ENCODE measurements at places on chromosomes 4 and X. TPM values are rescaled to one million over a fixed set of nuclear protein-coding genes. Genes with fewer than 3 reads are reported as not detected.

- no peak for DNase-seq
Observed at GRCh38 chr4:56691425-56691824, 10.3 kb upstream of the HOPX start.

DNA sequence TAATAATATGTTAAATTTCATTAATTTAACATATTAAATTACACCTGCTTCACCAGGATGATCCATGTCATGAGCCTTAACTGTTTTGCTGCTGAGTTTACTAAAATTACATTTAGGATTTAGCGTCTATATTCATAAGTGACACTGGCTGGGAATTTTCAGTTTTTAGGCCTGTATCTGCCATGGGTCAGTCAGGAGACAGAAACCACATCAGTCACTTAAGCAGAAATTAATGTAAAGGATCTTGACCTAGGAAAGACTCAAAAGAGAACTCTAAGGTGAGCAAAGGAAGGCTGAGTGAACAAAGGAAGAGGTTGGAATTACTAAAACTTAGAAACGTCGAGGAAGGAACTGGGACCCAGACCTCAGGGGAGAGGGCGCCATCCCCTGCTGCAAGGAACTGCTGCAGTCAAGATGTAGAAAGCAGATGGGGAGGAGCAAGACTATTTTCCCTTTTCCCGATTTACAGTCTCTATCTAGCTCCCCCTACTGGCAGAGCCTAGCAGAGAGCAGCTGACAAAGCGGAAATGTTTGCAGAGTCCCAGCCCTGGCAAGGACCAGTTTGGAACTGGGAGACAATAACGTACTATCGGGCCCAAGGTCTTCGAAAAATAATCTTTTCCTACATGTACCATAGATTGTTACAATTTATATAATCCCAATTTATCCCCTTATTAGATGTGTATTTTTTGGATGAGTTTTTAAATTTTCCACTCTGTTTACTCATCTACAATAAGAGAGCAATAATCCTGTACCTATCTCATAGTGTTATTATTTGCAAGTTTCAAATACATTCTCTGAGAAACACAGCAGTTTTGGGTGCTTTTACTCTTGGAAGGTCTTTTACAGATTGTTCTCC is 22.6 kb upstream of the RBBP7 start:
- no peak for DNase-seq

GRCh38 chrX:49226946-49227345 is 6.2 kb downstream of the CACNA1F start:
- DNase-seq, result no peak

GRCh38 chr4:148335133-148335532 is 107.1 kb downstream of the NR3C2 start:
- DNase-seq, result no peak

- no peak for DNase-seq
Observed at GRCh38 chr4:181952478-181952877, 290.7 kb upstream of the TENM3 start.

DNA sequence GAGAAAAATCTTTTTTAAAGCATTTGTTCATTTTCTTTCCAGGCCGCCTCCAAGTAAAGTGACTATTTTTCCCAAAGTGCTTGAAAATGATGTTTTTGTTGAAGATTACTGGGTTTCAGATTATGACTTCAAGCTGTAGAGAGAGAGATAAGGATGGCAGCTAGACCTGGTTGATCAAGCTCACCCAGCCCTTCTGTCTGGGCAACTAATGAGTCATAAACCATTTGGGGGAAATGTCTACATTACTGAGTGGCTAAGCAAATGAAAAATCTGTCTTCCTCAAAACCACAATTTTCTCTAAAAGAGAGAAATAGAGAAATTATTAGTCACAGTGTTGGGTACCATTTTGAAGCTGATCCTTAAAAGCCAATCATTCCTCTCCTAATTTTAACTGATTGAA is 355.4 kb upstream of the CPEB2 start:
- no peak for DNase-seq

Gene MSX1
- total RNA-seq, result 31.4 TPM

GRCh38 chrX:68307769-68308168 is 125.5 kb downstream of the OPHN1 start:
- no peak for DNase-seq

Gene FDCSP
- not detected for total RNA-seq

Gene MAGEC2
- not detected for total RNA-seq

DNA sequence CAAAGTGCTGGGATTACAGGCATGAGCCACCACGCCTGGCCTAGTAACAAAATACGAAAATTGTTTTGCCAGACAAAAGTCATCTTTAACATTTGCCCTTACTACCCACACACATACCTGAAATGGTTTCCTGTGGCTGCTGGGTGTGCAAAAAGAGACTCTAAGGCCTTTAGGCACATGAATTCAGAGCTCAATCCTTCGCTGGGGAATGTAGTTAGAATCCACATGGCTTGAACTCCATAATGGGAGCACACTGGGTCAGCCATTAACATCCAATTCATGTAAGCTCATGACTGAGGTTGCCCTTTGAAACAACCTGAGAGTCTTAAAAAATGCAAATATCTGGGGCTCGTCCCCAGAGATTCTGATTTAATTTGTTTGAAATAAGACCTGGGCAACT is 87.8 kb downstream of the HPGD start:
- no peak for DNase-seq

Gene IL1RAPL2
- 0.25 TPM for total RNA-seq

GRCh38 chr4:65546882-65547416 is 123.3 kb downstream of the EPHA5 start:
- DNase-seq, result no peak

DNA sequence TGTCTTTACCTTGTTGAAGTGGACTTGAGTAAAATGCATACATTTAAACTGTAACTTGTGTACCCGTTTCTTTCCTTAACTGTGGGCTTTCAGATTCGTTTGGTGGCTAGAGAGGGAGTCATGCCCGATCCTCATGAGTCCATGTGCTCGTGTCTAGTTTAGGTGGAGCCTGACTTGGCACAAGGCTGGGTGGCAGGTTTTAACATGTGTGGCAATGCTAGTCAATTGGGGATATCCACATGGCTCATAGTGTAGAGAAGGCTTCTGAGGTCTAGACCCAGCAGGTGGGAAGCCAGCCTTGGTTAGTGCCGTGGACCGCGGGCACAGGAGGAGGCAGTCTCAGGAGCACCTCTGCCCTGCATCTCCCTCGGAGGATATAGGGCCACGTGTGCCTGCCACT is 48.5 kb upstream of the CLCN4 start:
- no peak for DNase-seq

DNA sequence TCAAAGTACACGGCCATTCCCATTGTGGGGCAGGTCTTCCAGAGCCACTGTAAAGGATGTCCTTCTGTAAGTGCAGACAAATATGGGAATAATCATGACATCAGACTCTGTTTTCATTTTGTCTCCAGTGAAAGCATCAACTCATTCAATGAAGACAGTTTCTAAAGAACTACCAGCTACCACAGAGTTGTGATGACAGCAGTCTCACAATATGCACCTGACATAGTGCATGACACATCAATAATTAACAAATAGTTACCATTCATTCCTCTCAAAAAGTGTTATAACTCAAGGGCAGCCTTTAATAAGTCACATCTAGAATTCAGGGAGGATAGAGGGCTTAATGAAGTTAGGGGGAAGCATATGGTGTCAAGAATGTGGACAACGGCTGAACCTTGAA is 20.2 kb downstream of the MTTP start:
- no peak for DNase-seq

Gene CENPI
- total RNA-seq, result 1.2 TPM

Gene BMPR1B
- total RNA-seq, result 0.49 TPM

Gene HSFX1
- total RNA-seq, result 1.2 TPM

Gene SH3D19
- total RNA-seq, result 86.4 TPM

GRCh38 chr4:66568001-66568400 is 897.7 kb upstream of the EPHA5 start:
- no peak for DNase-seq

Gene CITED1
- 2.7 TPM for total RNA-seq

Measured in vagina (tissue), 2 donors.